Activated CD4-positive, alpha-beta T cell treated with anti-CD3 and anti-CD28 coated beads for 24 hours (primary cell): ENCODE measurements at places on chromosomes 3 and 15.

GRCh38 chr15:43483297-43484128 lies 9.4 kb downstream of the TP53BP1 start:
- no peak for DNase-seq

GRCh38 chr3:158568784-158569183 lies 2.2 kb upstream of the MLF1 start:
- no peak for DNase-seq

DNA sequence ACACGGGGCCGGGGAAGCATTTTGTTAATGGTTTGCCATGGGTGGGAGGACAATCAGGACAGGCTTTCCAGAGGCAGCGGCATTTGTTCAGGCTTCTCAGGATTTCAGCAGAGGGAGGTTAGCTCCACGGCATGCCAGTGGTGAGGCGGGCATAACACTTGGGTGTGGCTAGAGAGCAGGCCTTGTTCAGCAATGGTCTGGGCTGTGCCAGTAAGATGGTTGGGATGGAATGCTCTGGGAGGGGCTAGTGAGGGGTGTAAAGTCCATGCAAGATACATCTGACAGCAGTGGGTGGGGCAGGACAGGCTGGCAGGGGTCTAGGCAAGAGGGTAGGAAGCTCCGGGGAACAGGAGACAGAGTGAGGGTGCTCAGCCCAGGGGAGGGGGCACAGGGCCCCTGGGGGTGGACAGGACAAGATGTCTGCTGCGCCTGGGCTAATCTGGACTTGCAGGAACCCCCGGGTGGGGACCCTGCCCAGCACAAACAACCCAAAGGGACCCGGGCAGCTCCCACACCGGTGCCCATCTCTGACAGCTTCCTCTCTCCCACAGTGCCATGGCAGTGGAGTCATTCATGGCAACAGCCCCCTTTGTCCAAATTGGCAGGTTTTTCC lies 8.4 kb downstream of the TMEM43 start:
- no peak for DNase-seq

GRCh38 chr15:49410641-49411040 lies 12.4 kb upstream of the FGF7 start:
- DNase-seq = no peak

- DNase-seq = no peak
Observed at GRCh38 chr3:31802981-31803740, 177.9 kb downstream of the OSBPL10 start.
